ENCODE measurements at places on chromosomes 12 and 14.

GRCh38 chr12:106073179-106073578, 65.6 kb downstream of the NUAK1 start:
- DNase-seq, result no peak

- DNase-seq, result no peak
Measured at GRCh38 chr12:22812531-22812930, 187.6 kb downstream of the ETNK1 start.

- no peak for DNase-seq
Measured at GRCh38 chr12:102462795-102463465, 17.4 kb downstream of the IGF1 start.

DNA sequence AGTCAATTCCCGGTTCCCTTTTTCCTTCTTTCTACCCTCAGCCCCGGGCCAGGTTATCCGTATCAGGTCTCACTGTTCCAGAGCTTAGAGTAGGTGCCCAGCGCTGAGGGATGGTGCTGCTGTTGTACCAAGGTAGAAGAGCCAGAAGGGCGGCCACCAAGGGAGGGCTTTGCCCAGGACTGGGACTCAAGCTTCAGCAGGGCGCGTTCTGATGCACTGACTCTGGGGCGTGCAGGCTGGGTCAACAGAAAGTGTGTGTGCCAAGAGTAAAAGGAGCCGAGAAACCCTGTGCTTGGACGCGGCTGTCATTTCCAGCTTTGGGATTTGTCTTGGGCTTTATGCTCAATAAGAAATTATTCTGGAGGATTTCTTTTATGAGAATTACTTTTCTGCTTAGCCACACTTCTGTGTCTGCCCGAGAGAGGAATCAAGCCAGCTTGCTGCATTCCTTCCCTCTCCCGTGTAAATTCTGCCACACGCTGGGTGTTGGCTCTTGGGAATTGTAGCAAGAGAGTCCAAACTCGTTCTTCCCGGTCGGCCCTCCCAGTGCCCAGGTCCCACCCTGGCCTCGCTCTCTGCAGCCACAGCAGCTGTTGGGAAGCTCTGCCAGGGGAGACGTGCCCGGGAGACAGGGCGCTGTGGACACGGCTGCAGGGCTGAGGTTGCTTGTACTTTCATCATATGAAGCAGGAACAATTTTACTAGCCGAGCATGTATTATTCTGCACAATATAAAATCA, 98.0 kb downstream of the FBXL14 start:
- DNase-seq, result no peak

GRCh38 chr12:97293541-97293940, 169.1 kb upstream of the RMST start:
- DNase-seq, result no peak

GRCh38 chr12:55742719-55743405, at the start of gene GDF11:
GDF11 (plus strand) TSS chr12:55743122; CDS start chr12:55743317, 195 bp downstream.
- no peak for DNase-seq

DNA sequence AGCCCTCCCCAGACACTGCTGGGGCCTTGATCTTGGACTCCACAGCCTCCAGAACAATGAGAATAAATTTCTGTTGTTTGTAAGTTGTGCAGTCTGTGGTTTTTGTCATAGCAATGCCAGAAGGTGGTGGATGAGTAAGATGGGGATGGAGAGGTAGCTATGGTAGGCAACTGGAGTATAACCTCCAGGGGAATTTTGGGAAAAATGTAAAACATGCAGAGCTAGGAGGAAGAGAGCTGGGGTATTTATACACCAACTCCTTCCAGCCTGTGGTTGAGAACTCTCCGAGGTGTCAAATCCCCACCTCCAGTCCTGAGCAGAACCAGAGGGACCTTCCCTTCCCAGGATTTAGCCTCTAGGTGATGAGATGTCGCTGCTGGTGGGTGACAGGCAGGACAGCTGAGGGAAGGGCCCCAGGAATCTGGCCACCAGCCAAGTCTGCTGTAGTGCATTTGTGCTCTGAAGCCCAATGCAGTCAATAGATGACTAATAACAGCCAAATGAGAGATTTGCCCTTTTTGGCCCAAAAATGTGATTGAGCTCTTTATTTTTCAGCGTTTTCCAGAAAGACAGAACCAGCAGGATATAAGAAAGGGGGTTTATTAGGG, 19.1 kb upstream of the CEP170B start:
- DNase-seq, result no peak

- no peak for DNase-seq
Measured at GRCh38 chr12:132129007-132129406, 15.1 kb downstream of the DDX51 start.

DNA sequence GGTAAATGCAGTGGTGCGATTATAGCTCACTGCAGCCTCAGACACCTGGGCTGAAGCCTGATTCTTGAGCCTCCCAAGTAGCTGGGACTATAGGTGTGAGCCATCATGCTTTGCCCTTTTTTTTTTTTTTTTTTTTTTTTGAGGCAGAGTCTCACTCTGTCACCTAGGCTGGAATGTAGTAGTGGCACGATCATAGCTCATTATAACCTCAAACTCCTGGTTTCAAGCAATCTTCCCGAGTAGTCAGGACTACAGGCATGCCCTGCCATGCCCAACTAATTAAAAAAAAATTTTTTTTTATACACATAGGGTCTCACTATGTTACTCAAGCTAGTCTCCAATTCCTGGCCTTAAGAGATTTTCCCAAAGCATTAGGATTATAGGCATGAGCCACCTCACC, 6.9 kb downstream of the ATP2A2 start:
- no peak for DNase-seq

DNA sequence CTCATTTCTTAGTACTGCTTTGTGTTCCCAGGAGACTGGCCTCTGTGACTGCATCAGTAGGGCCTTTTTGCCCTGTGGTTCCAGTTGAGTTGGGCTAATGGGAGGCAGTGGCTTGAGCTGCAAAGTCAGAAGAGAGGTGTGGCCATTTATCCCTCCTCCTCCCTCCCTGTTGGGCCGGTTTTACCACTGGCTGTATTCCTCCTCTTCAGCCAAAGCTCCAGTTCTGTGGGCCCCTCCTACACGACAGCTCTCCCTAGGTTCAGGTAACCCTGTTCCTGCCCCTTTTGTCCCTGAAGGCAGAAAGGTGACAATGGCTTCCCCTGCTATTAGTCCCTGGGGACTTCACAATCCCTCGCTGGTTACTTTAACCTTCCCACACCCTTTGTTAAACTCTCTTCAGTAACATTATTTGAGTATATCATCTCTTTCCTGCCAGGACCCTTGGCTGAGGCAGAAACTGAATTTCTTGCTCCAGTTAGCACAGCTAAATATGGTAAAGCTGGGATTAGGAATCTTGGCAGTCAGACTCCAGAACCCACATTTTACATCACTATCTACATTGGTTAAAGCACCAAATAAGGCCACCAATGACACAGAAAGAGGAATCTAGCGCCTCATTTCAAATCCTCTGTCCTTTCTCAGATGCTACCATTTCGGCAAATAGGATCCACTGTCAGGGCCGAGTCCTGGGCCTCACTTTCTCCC, 121.9 kb upstream of the SLC35F4 start:
- no peak for DNase-seq

- DNase-seq, result no peak
Measured at GRCh38 chr12:86697916-86698640, 441.9 kb upstream of the MGAT4C start.

GRCh38 chr12:11916771-11917170, 154.0 kb upstream of the BCL2L14 start:
- DNase-seq, result no peak

DNA sequence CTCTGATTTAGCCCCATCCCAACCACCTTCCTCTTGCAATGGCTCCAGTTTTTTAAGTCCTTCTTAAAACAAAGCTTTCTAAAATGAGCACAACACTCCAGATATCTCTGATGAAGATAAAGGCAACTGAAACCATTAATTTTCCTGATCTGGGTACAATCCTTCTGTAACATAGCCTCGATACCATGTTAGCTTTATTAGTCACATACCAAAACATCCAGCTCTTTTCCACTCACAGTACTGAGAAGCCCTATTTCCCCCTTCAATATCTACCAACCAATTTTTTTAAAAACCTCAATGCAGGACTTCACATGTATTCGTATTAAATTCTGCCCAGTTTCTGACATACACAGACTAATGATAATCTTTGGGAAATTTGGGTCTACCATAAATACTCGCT, 105.9 kb downstream of the MED13L start:
- no peak for DNase-seq

DNA sequence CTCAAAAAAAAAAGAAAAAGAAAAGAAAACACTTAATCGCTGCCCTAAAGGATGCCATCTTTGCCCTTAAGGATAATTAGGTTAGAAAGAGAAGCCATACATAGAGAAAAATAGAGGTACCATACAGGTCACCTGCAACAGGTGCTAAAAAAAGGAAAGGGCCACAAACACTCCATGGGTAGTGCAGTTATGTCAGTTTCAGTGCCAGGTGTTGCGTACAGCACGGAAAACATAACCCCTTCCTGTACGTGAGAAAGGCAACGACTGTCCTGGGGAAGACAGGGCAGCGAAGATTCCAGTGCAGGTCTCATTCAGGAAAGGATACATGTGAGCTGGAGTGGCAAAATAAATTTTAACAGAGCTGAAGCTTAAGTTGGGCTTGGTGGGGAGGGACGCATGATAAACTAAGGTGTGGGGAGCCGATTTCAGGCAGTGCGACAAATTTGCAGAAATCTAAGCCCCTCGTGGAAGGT, 553 bp upstream of the DAZAP2 start:
- DNase-seq, result peak; percentile 27
